ENCODE measurements at places on chromosomes 5 and 9.

DNA sequence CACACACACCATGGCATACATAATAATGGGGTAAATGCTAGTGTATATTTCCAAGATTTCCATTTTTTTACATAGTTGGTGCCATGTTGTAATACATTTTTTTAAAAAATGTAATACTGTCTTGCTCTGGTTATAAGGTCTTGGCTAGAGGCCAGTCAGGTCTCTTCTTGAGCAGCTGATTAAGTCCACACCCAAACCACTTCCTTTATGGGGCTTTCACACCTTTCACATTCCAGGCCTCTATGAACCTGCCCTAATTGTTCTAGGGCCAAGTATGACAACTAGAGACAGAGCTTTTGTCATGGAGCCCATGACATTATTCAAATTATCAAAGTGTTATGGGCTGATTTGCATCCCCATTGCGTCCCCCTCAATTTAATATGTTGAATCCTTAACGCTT, 495.6 kb upstream of the CTNND2 start:
- DNase-seq, result no peak

GRCh38 chr5:150535611-150536010, 27.7 kb downstream of the NDST1 start:
- DNase-seq, result no peak

DNA sequence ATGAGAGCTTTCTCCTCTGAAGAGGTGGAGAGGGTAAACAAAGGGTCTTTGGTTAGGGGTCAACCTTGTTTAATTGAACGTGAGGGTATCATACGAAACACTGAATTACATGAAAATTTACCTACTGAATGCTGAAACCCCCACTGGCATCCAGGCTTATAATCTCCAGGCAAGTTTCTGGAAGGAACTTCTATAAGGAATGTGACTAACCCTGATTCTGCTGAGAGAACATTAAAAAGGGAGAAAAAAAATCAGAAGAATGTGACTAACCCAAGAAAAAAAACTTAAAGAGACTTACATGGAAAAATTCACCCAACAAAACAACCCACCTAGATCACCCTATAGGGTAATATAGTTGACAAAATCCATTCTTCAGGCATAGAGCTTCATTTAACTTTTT, 55.5 kb downstream of the APC start:
- DNase-seq, result no peak

- no peak for DNase-seq
These were observed 32.9 kb downstream of the OCLN start for GRCh38 chr5:69525490-69525889.

DNA sequence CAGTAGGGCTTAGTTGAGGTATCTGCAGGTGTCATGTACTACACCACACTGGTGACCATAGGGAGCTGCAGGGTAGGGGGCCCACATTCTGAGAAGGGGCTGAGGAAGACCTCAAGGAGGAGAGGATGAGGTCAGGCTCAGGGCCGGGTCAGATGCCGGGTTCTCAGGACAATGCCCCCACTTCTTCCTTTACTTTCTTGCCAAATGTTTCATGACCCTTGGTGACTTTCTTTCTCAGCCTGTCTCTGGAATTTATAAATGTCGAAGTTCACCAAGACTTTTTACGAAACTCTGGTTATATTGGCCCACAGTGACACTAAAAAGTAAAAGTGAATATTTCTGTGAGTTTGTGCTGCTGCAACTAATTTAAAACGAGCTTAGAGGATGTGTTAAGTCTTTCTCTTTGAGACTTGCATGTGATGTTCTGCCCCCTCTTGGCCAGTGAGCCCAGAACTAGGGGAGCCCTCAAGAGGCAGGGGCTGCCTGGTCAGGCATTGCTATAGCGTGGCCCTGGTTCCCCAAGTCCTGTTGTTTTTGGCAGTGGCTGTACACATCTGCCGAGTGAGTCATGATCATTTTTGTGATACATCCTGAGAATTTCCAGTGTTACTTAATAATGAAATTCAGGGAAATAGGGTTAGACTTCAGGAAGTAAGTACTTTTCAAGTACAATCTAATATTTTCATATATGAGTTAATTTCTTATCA, 11.2 kb downstream of the ACO1 start:
- DNase-seq, result no peak

DNA sequence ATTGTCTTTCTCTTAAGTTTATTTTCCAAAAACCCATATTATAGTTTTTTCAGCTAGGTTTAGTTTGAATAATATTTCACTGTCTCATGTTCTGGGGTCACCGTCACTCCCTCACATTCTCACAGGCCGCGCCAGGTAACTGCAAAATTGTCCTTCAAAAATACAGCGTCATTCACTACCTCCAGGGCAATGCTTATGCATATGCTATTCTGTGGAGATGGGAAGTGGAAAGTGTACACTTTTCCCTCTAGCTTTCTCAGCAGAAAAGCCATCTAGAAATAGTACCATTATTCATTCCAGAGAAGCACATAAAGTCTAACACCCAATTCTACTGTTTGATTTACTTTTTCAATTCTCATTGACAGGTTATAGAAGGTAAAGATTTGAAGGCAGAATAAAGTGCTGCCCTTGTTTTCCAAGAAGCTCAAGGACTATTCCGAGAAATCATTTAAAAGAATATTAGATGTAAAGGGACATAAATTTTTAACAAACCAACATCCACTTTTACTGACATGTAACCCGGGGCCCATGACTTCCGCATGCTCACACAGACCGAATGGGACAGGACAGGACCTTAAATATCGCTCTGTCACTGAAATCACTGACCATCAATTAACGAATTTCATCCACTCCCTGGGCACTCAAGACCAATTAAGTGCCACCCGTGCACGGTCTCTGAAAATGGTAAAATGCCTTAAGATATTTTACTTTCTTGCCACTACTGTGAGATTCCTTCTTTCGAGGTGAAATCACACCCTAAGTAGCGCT, 720 bp downstream of the NUDT12 start:
- no peak for DNase-seq

DNA sequence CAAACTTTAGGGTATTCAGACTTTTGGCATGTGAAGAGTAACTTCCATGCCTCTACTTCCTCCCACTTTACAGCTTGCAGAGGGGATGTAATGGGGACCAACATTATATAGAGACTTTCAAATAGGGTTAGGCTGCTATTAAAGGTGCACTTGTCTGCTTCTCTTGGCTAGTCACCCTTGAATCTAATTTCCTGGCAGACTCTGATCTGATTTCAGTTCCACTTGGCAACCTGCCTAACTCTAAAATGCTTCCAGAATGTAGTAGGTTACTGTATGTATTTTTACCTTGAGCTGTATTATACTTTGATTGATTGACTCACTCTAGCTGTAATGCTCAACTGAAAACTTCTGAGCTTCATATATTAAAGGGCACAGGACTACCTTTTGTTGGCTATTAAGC, 693.4 kb downstream of the KCTD16 start:
- no peak for DNase-seq

GRCh38 chr9:113894166-113894565, 18.1 kb downstream of the ZNF618 start:
- no peak for DNase-seq

DNA sequence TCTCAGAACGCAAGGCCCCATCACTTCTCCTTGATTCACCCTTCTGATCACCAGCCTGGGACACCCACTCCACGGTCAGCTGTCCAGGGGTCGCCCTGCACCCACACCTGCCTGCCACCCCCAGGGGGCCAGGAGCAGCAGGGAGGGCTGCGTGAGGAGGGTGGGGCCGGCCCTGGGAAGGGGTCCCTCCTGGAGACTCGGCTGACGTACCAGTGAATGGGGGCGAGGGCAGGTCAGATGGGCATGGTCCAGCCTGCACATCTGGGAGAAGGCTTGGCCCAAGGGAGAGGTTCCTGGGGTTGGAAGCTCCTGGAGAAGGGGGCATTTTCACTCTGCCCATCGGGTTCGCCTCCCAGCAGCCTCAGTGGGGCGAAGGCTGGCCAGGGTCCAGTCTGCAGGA, 21.8 kb upstream of the SARDH start:
- DNase-seq, result no peak

DNA sequence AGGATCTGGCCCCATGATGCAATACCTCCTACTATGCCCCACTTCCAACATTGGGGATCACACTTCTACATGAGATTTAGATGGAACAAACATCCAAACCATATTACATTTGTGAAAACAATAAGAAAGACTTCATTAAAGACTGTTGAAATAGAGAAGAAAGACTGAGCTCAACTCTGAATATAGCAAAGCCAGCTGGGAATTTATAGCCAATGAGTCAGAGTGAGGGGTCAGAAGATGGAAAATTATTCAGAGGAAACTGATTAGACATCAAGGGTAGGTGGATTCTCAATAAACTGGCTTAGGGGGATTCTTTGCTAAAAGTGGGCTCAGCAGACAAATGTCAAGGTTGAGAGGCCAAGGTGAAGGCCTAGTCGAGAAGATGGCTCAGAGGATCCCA, 25.6 kb downstream of the BTF3 start:
- no peak for DNase-seq

- DNase-seq, result no peak
These were observed 164.7 kb upstream of the LHFPL2 start for GRCh38 chr5:78813286-78813685.

GRCh38 chr5:158119961-158120723, 261.2 kb upstream of the CLINT1 start:
- DNase-seq, result no peak

DNA sequence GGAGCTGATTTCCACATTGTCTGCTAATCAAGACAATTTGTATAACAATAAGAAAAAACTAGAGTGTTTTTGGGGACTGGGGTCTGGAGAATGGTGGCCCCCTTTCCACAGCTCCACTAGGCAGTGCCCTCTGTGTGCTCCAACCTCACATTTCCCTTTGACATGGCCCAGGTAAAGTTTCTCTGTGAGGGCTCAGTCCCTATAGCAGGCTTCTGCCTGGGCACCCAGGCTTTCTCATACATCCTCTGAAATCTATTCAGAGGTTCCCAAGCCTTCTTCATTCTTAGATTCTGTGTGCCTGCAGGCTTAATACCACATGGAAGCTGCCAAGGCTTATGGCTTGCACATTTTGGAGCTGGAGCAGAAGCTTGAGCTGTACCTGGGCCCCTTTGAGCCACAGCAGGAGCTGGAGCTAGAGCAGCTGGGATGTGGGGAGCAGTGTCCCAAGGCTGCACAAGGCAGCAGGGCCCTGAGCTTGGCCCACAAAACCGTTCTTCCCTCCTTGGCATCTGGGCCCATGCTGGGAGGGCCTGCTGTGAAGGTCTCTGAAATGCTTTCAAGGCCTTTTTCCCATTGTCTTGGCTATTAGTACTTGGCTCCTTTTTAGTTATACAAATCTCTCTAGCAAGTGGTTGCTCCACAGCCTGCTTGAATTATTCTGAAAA, 49.1 kb upstream of the VPS13A start:
- no peak for DNase-seq

GRCh38 chr5:76175051-76175666, 92.0 kb downstream of the SV2C start:
- DNase-seq, result no peak

- DNase-seq, result no peak
These were observed 224.1 kb downstream of the ACTL7B start for GRCh38 chr9:108631496-108632285.

- DNase-seq, result no peak
These were observed 19.6 kb upstream of the ARL15 start for GRCh38 chr5:54329731-54330709.

DNA sequence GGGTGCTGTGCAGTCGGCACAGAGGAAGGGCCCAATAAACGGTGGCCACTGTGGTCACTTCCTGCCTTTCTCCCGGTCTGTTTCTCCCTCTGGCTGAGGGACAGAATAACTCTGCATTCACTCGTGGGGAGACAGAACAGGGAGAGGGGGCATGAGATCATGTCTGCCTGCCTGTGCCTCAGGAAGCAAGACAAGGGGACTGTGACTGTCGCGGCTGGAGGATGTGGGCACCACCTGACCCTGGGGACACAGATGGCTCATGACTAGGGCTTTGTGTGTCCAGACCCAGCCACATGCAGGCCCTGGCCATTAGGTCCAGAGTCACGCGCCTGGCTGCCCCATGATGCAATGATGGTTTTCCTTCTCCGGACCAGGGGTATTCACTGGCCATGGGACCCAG, 5.8 kb downstream of the TRUB2 start:
- no peak for DNase-seq

GRCh38 chr5:133199417-133200178, 147.8 kb downstream of the HSPA4 start:
- no peak for DNase-seq

- no peak for DNase-seq
These were observed 156.5 kb upstream of the IL12B start for GRCh38 chr5:159486836-159487235.

DNA sequence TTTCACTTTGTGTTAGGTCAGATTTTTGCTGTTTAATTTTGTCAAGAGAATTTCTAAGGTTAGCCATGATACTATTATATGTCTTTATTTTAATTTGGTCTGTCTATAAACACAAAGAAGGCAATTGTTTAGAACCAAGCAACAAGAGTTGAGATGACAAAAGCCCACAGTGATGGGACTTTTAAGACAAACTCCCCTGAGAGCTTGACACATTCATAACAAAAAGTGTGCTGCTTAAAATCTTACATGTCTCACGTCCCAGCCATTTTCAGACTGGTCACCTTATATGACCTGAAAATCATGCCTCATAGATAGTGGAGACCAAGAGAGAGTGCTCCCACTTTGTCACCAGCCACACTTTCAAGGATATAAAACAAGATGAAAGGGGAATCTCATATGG, 21.6 kb upstream of the NNT start:
- DNase-seq, result no peak

DNA sequence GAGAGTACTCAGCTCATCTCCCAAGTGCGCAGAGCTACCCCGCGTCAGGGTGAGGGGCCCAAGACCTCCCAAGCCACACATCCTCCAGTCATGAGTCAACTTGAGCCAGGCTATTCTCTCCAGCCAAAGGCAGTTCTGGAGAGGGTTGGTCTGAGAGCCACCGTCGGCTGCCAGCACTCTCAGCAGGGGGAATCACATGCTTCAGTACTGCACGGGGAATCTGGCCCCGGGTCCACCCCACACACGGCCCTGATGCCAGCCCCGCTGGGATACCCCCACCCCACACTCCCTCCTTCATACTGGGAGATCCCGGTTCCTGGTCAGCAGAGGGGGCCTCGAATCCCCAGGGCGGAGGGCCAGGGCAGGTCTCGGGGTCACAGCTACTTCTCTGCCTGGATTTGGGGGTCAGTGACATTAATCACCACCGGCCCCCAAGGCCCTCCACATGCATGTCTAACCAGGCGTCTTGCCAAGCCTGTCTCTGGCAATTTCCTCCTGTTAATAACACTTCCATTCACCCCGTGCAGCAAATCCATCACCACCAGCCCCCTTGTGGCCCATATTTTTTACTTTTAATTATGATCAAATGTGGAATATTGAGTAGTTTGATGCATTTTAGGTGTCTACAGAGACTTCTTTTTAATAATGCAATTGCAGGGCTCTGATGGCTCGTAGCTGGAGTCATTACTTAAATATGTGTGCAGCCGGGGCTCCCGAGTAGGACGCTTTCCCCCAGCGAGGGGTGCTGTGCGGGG, 102.9 kb upstream of the PPP1R26 start:
- no peak for DNase-seq

DNA sequence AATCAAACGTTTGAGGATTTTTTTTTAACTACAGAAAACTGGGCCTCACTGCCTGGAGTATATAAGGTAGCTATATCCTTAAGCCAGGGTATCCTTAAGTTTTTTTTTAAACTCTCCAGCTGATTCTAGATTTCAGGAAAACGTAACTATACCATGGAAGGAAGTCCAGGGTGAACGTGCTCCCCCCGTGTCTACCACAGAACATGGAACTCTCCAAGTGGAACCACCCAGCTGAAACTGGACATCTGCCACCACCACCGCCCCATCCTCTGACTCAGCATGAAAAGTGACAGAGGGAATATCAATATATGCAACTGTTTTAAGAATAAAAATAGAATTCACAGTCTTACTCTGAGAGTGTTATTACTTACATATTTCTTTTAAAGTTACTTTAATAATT, 61.3 kb downstream of the DROSHA start:
- DNase-seq, result no peak

All from activated CD8-positive, alpha-beta memory T cell treated with anti-CD3 and anti-CD28 coated beads for 1 hour (primary cell).